ENCODE measurements at places on chromosomes 13 and 19.

DNA sequence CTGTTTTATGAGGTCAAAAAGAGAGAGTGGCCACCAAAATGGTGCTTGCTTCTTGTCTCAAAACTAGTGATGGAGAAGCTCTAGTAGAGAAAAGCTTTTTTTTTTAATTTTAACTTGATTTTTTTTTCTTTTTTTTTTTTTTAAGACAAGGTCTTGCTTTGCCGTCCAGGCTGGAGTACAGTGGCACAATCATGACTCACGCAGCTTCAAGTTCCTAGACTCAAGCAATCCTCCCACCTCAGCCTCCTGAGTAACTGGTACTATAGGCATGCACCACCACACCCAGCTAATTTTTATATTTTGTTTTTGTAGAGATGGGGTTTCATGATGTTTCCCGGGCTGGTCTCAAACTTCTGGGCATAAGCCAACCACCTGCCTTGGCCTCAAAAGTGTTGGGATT lies 279.0 kb downstream of the TBC1D4 start:
- no peak for DNase-seq

- no peak for DNase-seq
Observed at GRCh38 chr19:35303357-35303915, 11.5 kb downstream of the MAG start.

DNA sequence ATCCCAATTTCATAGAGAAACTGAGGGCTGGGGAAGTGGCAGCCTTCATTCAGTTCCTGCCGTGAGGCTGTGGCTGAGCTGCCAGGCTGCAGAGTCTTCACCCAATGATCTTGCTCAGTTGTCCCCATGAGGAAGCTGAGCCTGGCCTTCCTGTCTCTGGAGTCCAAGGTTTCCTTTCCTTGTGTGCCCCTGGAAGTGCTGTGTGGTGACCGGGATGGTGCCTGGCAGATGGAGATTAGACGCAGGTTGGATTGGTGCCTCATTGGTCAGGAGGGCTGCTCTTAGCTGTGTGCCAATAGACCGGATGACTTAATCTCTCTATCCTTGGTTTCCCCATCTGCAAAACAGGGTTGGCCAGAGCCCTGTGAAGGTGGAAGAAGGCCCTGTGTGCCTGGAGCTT lies 24.6 kb downstream of the DNM2 start:
- no peak for DNase-seq

- no peak for DNase-seq
Observed at GRCh38 chr13:30033681-30034457, 183.5 kb upstream of the UBL3 start.

DNA sequence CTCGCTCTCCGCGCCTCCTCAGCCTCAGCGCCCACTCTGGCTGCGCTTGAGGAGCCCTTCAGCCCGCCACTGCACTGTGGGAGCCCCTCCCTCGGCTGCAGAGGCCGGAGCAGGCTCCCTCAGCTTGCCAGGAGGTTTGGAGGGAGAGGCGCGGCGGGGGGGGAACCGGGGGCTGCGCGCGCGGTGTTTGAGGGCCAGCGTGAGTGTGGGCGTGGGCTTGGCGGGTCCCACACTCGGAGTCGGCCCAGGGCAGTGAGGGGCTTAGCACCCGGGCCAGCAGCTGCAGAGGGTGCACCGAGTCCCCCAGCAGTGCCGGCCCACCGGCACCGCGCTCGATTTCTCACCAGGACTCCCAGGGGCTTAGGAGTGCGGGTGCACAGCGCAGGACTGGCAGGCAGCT lies 1220.9 kb downstream of the PCDH9 start:
- DNase-seq = no peak

DNA sequence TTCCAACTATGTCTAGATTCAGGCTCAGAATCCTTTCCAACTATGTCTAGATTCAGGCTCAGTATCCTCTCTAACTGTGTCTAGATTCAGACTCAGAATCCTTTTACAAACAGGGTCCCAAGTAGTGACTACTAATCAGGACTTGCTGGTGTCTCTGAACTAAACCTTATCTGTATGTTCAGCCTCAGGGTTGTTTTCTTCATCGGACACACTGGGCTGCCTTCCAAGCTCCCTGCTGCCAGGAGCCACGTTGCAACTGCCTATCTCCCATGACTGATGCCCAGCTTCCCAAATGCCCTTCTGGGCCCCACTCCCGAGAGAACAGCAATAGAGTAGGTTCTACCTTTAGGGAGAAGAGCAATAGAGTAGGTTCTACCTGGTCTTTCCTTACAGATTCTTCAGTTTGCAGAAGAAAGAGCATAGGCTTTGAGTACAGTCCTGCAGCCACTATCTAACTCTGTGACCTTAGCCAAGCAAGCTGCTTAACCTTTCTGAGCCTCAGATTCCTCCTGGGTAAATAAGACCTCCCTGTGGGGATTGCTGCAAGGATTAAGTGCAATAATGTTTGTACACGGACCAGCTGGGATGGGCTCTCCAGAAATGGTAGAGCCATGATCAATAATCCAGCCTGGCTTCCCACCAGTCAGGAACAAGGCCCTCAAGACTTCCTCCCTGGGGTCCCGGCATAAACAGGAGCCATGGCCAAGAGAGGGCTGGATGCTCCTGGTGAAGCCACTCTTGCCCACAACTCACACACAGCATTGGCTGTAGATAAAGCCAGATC lies 61.5 kb downstream of the ZIC5 start:
- no peak for DNase-seq

- no peak for DNase-seq
Observed at GRCh38 chr13:103935117-103935516, 868.9 kb upstream of the SLC10A2 start.

- no peak for DNase-seq
Observed at GRCh38 chr13:27171244-27171826, at the start of gene USP12. Gene USP12, minus strand, starts transcription at chr13:27171811. Its CDS starts 172 bp downstream, at chr13:27171639.

DNA sequence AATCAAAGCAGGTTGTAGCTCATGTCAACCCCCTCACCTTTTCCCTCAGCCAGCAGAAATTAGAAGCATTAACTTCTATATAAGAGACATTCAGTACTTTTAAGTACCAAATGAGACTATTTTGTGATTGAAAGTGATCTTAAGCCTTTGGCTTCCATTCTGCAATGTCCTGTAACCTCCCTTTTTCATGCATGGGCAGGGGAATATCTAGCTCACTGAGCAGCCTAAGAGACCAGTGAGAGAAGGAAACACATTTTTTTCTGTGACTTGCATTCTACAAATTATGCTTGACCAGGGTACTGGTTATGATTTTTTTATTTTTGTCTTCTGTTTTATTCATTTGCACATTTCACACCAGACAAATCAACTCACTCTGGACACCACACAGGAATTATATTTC lies 369.6 kb downstream of the KCTD12 start:
- no peak for DNase-seq

- no peak for DNase-seq
Observed at GRCh38 chr19:887599-887998, 5.4 kb downstream of the MED16 start.

DNA sequence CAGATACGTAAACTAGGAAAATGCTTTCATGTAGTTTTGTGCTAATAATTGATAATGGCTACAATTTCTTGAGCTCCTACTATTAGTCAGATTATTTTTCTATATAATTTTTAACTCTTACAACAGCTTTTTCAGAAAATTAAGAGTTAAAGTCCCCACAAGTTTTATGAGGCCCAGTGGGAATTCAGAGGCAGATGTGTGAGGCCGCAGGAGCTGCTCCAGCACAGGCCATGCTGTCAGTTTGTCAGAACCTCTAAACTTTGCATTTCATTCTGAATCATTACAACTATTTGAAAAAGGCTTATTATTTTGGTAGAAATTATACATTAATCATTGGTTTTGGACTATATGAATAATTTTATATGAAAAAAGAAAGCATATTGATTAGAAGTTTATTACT lies 370.8 kb downstream of the MYO16 start:
- DNase-seq = no peak

- DNase-seq = no peak
Observed at GRCh38 chr19:58552655-58553054, 2.2 kb downstream of the CHMP2A start.

DNA sequence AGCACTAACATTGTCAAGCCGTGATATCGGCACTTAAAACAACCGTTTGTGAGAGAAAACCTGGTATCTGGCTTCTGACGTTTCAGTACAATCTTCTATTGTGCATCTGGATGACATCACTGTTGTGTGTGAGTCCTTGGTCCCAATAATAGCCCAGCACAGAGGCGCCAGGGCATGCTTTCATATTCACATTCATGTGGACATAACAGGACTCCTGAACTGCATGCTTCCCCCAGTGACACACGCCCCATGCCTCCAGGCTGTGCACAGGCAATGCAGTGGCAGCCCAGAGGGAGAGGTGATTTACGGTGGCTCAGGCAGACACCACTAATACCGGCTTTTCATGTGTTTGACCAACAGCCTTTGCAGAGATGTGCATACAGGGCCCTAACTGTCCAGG lies 58.1 kb downstream of the MRPL57 start:
- no peak for DNase-seq

- DNase-seq = no peak
Observed at GRCh38 chr19:2274931-2275535, 6.9 kb downstream of the PEAK3 start.

Measured in NCI-H1436 treated with DMSO at 0.1 percent for 48 hours (cell line).